ENCODE measurements at places on chromosomes 12 and 14.
A peak's percentile ranks its signal among the peaks of the same experiment; 100 is the strongest.

- no peak for DNase-seq
Observed at GRCh38 chr14:65287264-65288131, 125.0 kb upstream of the FUT8 start.

GRCh38 chr14:68522510-68523325 is 270.1 kb downstream of the ZFP36L1 start:
- peak; percentile 65 for DNase-seq

- DNase-seq = peak; percentile 84
Observed at GRCh38 chr14:104985675-104986486, at the start of gene CLBA1. TSS of gene CLBA1 (plus strand) at chr14:104985788. CDS start at chr14:104986432, 644 bp downstream.

- DNase-seq = no peak
Observed at GRCh38 chr12:11633968-11634367, 15.5 kb upstream of the ETV6 start.

DNA sequence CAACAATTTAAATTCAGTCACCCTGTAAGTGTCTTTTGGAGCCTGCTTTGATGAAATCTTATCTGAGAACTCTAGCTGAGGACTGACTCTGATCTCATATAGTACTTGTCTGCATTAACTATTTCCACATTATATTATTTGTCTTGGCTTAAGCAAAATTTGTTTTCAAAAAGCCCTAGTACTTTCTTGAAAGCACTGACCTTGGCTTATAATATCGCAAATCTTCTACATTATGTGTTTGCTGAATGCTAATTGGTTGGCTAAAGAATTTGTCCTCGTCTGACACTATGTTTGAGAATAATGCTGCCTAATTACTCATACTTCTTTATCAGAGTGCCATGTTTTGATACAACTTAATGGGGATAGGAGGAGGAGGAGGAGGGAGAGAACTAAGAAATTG is 46.9 kb upstream of the FLRT2 start:
- no peak for DNase-seq

DNA sequence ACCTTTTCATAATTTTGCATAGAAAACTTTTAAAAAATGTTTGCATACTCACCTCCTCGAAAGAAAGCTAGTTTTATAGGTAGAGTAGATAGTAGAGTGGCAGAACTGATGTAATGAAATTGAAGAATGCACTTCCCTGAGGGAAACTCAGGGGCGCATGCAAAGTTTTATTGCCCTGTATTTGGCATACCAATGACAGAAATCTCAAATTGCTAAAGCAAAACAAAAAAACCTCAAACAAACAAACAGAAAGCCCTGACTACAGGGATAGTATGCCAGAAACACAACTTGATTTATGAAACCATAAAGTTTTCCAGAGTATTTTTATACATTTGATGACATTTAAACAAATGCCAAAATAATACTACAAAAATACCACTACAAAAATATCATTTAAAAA is 1.8 kb downstream of the RASSF9 start:
- no peak for DNase-seq

DNA sequence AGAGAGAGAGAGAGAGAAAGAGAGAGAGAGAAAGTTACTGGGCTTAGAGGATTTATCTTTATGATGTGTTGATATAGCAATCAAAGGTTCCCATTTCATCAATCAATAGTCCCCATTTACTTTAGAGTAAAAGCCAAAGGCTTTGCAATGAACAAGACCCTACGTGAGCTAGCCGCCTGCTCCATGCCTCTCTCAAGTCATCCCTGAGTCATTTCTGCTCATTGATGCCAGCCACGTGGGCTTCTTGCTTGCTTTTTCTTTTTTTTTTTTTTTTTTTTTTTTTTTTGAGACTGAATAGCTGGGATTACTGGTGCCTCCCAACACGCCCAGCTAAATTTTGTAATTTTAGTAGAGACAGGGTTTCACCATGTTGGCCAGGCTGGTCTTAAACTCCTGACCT is 70.9 kb downstream of the GPR135 start:
- DNase-seq = no peak

DNA sequence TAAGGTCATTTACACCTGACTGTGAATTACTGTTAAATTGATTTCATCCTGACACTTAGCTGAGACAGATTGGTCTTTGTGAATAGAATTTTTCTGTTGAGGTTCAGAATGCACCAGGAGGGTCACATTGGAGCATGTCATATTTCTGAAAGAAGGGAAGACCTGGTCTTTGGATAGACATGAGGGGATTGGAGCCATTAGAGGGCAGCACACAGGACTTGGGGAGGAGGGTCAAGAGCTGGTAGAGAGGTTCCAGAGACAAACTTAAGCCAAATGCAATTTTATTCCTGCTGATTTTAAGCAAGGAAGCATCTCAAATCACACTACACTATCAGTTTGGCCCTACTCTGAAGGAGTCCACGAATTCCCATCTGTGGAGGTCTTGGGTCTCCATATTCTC is 41.1 kb downstream of the GUCY2C start:
- no peak for DNase-seq

GRCh38 chr14:53925201-53925766 is 31.3 kb downstream of the BMP4 start:
- DNase-seq = no peak

GRCh38 chr12:124852329-124852831 is 11.3 kb downstream of the SCARB1 start:
- DNase-seq = no peak

GRCh38 chr12:3913278-3913677 is 40.1 kb upstream of the PARP11 start:
- no peak for DNase-seq

GRCh38 chr14:64722842-64723447 is 18.7 kb downstream of the PLEKHG3 start:
- no peak for DNase-seq

DNA sequence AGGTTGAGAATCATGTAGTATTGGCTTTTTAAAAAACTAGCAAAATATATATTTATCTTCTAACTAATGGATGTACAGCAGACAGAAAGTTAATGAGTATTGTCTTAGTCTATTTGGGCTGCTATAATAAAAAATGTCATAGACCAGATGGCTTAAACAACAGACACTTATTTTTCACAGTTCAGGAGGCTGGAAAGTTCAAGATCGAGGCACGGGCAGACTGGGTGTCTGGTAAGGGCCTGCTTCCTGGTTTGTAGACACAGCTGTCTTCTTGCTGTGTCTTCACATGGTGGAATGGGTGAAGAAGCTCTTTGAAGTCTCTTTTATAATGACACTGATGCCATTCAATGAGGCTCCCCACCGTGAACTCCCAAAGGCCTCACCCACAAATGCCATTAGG is 70.1 kb upstream of the KRR1 start:
- DNase-seq = no peak

- DNase-seq = no peak
Observed at GRCh38 chr12:122350141-122350848, 72.2 kb downstream of the CLIP1 start.

- no peak for DNase-seq
Observed at GRCh38 chr12:10759657-10760056, 36.5 kb upstream of the YBX3 start.

DNA sequence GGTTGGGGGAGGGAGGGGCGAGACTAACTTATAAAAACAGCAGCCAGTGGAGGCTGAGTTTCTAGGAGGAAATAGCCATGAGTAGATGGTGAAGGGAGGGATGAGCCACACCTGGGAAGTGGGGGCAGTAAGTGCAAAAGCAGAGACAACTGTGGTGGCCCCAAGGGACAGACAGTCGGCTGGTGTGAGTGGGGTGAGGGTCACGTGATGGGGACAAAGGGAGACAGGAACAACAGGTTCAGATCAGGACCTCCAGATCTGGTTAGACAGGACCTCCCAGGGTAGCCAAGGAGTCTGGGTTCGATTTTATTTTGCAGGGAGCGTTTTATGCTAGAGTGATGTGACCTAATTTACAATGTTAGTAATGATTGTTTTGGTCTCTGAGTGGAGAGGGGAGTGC is 8.6 kb downstream of the RPH3A start:
- DNase-seq = no peak

DNA sequence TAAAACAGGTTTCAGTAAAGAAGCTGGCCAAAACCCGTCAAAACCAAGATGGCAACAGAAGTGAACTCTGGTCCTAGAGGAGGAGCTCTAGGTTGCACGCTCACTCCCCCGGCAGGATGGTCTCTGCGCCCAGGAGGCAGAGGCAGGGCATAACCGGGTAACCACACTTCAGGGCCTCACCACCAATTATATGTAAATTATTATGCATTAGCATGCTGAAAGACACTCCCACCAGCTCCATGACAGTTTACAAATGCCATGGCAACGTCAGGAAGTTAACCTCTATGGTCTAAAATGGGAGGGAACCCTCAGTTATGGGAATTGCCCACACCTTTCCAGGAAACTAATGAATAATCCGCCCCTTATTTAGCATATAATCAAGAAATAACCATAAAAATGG is 20.1 kb upstream of the SLC6A12 start:
- DNase-seq = no peak

DNA sequence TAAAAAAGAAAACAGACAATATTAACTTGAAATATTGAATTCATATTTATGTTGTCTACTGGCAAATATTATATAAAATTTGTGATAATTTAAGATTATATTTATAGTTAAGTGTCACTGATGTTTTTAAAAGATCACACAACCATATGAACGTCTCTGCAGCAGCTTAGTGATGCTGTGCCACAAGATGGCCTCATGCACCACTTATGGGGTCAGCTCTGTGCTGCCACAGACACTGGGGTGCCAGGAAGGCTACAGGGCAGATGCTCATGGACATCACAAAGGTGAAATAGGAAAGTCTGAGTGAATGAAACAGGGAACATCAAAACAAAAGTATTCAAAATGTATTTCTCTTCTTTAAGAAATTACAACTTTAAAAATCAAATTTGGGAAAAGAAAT is 13.1 kb downstream of the ATXN3 start:
- no peak for DNase-seq

DNA sequence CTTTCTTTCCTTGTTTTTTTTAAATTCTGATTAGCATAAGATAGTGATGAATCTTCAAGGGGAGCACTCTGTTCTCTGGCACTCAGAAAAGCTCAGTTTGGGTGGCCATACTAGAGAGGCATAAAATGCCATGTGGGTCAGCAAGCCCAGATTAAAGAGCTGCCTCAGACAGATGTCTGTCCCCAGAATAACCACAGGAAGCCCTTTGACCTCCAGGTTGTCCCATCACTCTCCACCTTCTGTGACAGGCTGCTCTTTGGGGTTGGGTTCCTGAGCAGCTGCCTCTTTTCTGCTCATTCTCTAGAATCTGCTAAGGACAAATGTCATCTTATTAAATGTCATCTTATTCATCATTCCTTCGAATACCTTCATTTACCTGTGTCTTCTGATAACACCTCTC is 96.0 kb upstream of the PDZRN4 start:
- no peak for DNase-seq

DNA sequence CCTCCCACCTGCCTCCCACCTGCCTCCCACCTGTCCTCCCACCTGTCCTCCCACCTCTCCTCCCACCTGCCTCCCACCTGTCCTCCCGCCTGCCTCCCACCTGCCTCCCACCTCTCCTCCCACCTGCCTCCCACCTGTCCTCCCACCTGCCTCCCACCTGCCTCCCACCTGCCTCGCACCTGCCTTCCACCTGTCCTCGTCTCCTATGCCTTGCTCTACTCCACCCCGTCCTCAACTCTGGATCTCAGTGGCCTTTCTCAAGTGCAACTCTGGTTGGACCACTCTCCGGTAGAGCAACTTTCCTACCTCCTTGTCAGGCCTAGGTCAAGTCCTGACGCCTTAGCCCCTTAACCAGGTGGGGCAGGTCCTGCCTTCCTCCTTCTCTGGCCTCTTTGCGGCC is 29.3 kb upstream of the PEX5 start:
- DNase-seq = no peak

- DNase-seq = no peak
Observed at GRCh38 chr14:45144658-45145057, 8.9 kb downstream of the FANCM start.

GRCh38 chr12:124947561-124948398 is 33.3 kb upstream of the UBC start:
- no peak for DNase-seq

- DNase-seq = no peak
Observed at GRCh38 chr12:33634544-33634943, 194.9 kb upstream of the SYT10 start.

DNA sequence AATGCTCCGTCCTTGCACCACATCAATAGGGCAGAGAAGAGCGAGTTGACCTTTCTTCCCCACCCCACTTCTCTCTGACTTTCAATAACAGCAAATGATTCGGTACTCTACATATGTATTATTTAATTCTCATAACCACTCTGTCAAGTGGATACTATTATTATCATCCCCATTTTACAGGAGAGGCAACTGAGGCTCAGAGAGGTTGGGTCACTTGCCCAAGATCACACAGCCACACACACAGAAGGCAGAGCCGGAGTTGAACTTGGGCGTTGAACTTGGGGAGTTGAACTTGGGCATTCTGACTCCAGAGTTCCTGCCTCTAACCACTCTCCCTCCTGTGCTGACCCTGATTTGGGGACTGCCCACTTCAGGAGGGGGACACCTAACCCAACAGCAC is 659 bp downstream of the MYL2 start:
- no peak for DNase-seq

GRCh38 chr12:75704664-75705063 is 193.3 kb upstream of the KRR1 start:
- no peak for DNase-seq

- DNase-seq = no peak
Observed at GRCh38 chr12:40892528-40892927, 200.3 kb downstream of the CNTN1 start.

DNA sequence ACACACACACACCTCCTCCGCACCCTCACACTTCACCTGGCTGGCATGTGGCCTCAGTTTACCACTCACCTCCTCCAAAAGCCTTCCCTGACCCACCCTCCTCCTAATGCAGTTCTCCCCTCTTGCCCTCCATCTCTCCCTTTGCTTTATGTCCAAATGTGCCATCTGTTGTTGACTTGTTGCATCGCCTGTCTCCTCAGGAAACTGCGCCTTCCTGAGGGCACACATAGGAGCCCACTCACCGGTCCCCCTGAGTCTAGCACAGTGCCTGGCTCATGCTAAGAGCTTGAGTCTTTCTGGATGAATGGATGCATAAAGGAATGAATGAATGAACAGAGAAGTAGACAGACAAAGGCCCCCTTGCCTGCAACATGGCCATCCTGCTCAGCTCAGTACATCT is 34.0 kb downstream of the MVK start:
- no peak for DNase-seq

DNA sequence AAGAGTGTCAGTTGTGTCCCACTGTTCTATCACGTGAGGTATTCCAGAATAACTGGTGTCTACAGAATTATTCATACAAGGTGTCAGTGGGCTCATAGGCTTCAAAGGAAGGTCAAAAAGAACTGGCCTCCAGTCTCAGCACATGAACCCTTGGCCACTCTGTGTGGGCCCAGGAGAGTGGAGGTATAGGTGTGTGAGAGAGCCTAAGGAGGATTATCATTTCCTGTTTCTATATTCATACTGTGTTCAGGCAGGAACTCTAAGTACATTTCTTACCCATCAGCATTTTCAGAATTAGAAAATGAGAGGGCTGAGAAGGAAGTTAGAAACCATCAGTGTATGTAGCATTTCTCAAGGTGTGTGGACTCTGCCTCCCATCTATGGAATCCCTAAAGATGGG is 87.0 kb downstream of the BTG1 start:
- DNase-seq = no peak

- DNase-seq = no peak
Observed at GRCh38 chr12:27162229-27162537, 79.8 kb upstream of the C12orf71 start.
